ENCODE measurements at places on chromosomes 7 and 10. TPM values are rescaled to one million over a fixed set of nuclear protein-coding genes. Genes with fewer than 3 reads are reported as not detected.

Gene NPFFR1
- total RNA-seq: not detected

Gene TMEM196
- not detected for total RNA-seq

GRCh38 chr7:138235207-138235606 is 158.9 kb downstream of the AKR1D1 start:
- no peak for DNase-seq

- DNase-seq: no peak
Measured at GRCh38 chr7:28990200-28990960, 32.2 kb upstream of the TRIL start.

DNA sequence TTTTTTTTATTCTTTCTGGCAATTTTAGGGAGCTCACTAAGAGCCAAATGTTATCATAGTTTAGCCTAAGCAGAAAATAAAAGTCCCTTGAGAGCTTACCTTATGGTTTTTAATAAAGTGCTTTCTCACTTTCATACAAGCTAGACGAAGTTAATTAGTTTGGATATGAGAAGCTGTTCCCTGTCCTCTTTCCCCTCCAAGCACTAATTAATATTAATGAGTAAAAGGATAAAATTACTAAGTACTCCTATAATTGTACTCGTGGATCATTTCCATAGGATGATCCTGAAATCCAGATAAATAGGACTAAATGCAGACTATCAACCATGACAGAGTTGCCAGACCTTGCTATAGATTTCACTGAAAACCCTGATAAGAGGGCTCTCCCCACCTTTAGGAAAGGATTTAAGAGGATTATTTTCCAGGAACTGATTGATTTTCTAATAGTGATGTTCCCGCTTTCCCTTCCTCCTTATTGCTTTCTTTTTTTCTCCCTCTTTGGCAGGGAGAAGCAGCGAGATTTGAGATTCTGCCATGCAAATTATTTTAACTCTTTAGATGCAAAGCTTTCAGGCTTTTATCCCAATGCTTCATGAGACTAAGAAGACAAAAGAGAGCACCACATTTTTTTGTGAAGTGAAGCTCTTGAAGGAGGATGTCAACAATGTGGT is 58.3 kb upstream of the HECW1 start:
- no peak for DNase-seq

DNA sequence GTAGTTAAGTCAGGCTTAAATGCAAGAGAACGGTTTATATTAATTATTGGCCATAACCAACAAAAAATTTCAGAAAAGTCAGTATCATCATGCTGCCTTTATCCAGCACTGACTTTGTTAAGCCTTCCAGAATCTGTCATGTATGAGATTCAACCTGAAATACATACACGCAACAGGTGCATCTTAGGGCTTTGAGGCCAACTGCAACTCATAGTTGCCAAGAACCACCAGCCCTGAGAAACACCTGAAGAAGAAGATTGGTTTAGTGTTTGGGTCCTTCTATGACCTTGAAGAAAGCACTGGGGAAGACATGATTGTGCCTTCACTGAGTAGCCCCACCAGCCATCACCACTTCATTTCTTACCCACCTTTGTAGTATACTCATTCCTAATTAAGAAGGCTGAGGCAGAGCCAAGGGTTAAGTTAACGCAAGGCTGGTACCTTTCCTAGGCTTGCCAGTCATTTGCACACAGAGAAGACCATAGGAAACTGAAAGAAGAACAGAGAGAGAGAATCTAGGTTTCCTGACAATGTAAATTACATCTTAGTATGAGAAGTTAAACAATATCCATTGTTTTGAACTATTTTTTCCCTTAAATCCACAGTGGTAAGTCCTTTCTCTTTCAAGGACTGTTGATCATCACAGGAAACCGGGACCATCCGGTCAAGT is 200.1 kb upstream of the PRKCQ start:
- no peak for DNase-seq

DNA sequence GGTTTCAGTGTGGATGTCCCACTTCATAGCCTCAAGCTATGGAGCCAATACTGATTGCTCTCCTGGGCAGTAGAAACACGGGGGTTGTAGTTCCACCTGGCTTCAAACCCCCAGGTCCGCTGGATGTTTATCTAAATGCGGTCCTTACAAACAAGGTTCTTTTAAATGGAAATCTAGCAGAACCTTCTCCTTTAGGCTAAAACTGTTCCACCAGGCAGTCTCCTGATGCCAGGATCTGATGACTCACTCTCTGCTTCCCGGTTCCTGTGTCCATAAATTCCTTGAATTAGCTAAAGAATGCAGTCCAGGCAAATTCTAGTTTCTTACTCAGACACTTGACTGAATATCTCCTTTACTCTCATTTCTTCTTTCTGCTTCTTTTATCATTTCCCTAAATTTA is 108.4 kb upstream of the FAM3C start:
- DNase-seq: no peak

DNA sequence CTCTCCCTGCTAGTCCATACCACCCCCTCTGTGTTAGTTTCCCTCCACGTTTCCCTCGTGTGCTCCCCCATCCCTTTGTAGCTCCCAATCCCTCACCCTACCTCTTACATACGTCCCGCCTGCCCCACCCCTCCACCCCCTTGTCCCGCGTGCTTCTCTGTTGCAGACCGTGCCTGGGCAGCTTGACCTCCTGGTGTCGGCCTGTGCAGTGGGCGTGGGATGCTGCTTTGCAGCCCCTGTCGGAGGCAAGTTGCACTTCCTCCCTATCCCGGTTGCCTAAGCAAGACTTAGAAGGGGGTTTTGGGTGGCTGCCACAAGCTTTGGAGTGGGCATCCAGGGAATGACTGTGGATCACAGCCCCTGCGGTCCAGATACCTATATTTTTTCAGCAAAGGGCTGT is 7.7 kb downstream of the CLCN1 start:
- DNase-seq: no peak

DNA sequence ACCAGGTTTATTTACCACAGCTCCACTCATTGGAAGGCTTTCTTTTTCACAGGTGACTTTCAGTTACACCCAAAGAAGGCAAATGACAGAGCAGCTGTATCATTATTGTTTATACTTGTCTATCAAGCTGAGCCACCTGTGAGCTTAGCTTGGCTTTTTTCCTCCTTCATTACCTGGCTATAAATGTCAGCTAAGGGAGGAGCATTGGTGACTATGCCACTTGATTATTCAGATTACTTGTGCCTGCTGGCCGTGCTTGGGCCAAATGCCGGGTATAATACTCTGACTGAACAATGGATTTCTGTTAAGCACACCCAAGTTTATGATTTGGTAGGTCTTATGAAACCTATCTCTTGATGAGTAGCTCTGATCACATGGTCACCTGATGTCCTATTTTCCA is 9.9 kb upstream of the GNAT3 start:
- DNase-seq: no peak

- no peak for DNase-seq
Measured at GRCh38 chr7:108114117-108114841, 15.9 kb downstream of the LAMB4 start.

- no peak for DNase-seq
Measured at GRCh38 chr7:43825391-43825808, 43.9 kb downstream of the MRPS24 start.

- peak; percentile 28 for DNase-seq
Measured at GRCh38 chr10:59234816-59235429, 58.5 kb downstream of the PHYHIPL start.

DNA sequence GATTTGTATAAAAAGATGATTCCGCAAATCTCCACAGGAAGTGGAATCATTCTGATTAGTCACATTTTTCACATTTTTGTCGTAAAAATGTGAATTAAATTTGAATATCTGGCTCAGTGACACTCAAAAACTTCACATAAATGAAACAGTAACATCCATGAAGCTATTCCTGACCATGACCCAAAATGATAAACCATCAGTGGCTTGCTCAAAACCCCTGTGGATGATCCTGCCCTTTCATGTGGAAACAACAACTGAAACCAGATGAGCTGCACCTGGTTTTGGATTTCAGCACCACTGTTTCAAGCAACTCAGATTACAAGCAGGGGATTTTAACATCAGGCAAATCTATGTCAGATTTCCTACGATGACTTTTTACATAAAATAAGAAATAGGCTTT is 80.3 kb downstream of the AMPH start:
- DNase-seq: no peak

All from NCI-H460 (cell line).